ENCODE measurements at places on chromosomes 5 and 9.

DNA sequence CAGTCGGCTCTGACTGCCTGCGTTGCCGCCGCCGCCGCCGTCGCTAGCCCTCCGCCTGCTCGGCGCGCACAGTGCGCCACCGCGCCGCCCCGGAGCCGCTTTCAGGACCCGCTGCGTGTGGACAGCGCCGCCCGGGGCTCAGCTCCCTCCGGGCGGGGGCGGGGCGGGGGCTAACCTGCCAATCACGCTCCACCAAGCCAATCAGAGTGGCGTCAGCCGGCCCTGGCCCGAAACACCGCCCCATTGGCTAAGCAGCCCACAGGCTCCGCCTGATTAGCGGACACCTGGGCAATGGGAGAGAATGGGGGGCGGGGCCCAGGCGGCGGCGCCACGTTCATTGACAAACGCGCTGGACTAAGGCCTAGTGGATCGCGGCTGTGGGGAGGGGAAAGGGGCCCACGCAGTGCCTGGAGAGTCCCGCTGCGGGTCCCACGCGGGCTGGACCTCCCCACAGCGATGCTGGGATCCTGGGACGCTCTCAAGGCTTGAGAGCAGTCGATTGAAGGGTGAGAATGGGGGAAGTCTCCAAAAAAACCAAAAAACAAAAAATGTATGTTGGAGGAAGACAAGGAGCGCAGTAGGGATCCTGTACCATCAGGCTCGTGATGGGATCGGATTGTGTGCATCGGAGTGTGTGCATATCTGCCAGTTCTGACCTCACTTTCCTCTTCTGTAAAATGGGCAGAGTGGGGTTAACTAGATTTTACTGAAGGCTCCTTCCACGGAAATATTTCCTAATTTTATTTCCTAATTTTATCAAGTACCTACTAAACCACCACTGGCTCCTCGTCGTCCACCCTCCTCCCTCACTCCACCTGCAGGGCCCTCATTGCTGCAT, 6.3 kb downstream of the PAX5 start:
- no peak for DNase-seq

GRCh38 chr5:1226839-1227581, 1.8 kb downstream of the SLC6A18 start:
- DNase-seq = no peak

DNA sequence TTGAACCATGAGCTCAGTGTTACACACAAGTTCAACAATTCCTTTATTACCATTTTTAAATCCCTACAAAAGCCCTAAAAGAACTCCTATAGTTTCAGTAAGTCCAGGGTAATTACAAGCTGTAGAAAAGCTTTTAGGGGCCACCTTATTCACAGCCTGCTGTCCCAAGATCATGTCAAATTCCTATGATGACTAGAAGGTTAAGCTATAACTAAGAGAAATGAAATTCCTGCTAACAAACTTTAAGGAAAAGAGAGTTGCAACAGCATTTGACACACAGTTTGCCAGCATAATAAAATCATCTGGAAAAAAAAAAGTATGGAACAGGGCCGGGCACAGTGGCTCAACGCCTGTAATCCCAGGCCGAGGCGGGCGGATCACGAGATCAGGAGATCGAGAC, 31.5 kb downstream of the TMEM245 start:
- no peak for DNase-seq

GRCh38 chr9:136036848-136037247, 58.2 kb downstream of the NACC2 start:
- no peak for DNase-seq

DNA sequence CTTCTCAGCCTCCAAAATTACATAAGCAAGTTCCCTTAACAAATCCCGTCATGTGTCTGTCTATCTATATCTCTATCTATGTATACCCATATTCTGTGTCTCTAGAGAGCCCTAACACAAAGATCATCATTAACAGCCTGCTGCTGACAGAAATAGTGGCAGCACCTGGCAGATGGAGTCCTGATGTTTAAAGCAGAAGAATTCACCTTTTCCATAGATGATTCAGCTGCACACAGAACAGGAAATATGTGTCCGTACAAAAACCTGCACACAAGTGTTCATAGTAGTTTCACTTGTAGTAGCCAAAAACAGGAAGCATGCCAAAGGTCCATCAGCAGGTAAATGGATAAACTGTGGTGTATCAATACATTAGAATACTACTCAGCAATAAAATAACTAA, 45.0 kb upstream of the ACO1 start:
- DNase-seq = no peak

DNA sequence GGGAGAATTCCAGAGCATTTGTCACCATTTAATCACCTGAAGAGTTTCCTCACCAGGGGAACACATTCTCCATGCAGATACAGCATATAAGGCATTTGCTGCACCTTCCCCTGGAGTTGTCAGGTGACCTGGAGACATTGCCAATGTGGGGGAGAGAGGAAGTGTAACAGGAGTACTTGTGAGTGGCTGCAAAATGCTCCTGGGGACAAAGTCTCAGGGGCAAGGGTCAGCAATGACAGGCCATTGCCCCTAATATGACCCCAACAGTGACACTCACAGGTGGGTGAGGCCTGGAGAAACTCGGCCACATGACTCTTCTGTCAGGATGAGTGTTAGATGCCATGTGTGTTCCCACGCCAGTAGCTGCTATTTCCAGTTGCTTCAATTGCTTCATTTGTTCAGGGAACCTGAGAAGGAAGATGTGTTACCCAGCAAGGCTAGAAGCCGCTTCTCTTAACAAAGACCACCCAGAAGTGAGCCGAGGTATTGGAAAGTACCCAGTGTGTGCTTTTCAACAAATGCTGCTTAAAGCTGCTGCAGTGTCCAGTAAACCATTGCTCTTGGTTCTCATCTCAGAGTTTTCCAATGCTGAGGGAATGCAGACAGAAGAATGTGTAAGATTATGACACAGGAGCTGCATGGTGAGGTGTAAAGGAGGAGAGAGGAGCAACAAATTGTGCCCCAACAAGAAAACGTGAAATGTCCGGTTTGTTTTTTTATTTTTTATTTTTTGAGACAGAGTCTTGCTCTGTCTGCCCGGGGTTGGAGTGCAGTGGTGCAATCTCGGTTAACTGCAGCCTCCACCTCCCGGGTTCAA, 128.2 kb upstream of the SLC44A1 start:
- no peak for DNase-seq

DNA sequence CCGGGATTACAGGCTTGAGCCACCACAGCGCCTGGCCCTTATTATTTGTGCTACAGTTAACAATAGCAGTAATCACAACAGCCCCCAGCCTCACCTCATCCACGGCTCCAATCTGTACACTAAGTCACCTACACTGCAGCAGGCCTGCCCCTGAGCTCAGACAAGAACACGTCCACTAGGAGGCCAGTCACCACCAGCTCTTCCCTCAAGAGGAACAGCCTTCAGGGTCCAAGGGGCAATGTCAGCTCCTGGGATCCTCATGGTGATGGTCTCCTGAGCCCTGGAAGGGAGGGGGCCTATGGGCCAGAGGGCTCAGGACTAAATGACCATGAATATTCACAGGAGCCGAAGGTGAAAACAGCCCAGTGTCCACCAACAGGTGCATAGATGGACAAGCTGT, 67.7 kb downstream of the VAV2 start:
- DNase-seq = no peak

GRCh38 chr5:116507941-116508655, 66.5 kb downstream of the SEMA6A start:
- no peak for DNase-seq

GRCh38 chr5:96660971-96661854, 963 bp upstream of the CAST start:
- no peak for DNase-seq

GRCh38 chr9:35972093-35972492, 14.1 kb upstream of the OR2S2 start:
- no peak for DNase-seq

DNA sequence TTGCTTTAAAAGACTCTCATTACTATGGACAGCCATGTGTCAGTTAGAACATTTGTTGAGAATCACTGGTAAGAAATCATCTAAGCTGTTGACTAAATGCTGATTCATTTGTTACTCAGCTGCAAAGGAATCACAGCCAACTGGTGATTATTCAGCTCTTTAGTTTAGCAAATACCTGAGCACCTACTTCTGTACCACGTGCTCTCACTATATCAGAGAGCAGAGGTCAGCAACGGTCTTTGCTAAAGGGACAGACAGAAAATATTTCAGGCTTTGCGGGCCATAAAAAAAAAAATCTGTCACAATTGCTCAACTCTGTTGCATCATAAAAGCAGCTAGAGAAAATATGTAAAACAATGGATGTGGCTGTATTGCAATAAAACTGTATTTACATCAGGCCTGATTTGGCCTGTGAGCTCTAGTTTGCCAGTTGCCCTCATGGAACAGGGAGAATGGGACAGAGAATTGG, 377.6 kb downstream of the DNAH5 start:
- DNase-seq = peak; percentile 23

- no peak for DNase-seq
These were observed 170.4 kb upstream of the COX7C start for GRCh38 chr5:86447362-86447761.

DNA sequence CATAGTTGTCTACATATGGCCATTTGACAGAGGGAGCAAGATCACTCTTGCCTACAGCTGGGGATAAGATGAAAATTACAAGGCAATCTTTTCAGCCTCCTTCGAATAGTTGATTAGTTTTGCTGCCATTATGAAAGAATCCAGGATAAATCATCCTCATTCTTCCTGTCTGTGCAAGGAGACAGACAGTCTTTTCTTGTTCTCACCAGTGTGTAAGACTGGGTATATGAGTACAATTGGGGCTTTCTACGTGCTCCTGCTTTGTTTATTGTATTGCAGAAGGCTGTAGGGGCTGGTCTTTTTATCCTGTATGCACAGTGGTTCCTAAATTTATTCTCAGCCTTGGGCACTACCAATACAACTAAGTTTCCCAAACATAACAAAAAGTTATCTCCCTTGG, 76.8 kb downstream of the SPEF2 start:
- no peak for DNase-seq

GRCh38 chr5:97657239-97657638, 474.2 kb upstream of the RIOK2 start:
- no peak for DNase-seq

- no peak for DNase-seq
These were observed 48.1 kb upstream of the CLPTM1L start for GRCh38 chr5:1392801-1393565.

DNA sequence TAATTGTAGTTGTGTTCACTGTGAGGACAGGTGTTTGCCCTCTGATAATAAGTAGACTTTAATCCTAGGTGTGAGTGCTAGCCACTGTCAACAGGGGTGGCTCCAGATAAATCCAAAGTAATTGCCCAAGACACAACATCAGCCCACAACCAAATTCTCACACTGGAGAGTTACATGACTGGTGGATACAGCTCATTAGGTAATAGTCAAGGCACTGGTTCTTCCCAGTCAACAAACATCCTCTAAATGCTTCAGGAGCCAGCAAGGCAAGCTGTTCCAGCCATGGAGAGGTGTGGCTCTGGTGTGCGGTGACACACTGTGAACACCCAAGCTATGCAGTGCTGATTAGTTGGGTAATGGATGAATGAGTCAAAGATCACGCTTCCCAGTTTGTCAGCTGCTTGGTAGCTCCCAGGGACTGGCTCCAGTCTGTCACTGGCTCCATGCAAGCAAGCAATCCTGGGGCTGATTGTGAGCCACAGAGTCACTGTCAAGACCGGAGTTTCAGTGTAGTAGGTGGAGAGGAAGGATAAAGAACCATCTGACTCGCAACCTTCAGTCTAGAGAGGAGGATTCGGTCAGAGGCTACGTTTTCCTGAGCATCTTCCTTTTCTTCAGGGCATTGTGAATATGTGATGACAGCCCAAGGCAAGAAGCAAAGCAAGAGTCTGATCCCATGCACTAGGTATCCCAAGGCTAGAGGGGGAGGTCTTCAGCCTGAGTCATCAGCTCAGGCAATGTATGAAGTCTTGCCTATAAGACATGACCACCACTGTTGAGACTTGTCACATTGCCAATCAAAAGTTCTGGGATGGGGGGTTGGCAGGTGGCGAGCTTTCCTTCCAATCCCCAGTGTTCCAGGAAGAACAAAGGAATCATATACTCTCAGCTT, 63.1 kb downstream of the UGCG start:
- peak; percentile 89 for DNase-seq

DNA sequence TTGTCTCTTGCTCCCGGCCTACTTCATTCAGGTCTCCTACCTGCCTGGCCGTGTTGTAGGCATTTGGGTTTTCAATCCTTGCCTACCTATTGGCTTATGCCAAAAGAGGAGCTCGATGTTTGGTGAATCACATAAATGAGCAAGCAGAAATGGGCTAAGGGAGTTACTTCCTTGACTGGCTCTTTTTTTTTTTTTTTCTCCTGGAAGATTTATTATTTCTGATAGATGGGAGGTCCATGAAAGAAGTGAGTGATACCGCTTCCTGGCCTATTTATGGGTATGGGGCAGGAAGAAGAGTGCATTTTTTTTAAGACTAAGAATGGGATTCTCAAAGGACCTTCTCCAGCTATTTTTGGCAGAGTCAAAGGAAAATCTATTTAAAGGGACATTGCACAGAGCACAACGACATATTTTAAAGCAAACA, 294.1 kb downstream of the ARHGAP26 start:
- no peak for DNase-seq

DNA sequence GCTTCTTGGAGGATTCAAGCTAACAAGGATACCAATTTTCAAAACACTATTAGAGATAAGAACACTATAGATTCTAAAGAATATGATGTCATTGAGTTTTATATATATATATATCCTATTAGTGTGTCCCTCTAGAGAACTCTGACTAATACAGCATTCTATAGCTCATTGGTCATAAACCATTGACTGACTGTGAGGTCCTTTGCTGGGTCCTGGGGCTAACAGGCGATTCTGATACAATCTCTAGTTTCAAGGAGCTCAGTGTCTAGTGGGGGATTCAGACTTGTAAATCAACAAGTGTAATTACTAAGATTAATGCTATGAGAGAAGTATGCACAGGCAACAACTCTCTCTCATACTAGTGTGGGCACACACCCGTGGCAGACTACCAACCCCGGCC, 234.5 kb downstream of the DENND1A start:
- DNase-seq = no peak

GRCh38 chr5:173857234-173857633, 30.9 kb upstream of the CPEB4 start:
- no peak for DNase-seq

DNA sequence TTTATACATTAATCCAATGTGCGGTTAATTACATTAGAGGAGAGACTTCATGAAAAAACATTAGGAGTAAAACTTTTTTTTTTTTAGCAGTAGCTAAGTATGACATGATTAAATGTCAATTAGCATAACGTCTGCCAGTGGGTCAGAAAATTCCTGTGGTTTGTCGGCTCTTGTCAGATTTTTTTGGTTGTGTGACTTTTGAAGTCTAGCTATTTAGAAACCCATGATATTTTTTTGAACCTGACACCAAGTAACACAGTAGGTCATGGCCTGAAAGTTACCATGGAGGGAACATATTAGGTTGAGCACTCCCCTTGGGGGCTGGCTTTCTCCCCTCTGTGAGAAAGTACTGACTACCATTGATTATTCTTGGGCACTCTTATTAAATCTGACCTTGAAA, 84.8 kb upstream of the ALDH1A1 start:
- DNase-seq = no peak

DNA sequence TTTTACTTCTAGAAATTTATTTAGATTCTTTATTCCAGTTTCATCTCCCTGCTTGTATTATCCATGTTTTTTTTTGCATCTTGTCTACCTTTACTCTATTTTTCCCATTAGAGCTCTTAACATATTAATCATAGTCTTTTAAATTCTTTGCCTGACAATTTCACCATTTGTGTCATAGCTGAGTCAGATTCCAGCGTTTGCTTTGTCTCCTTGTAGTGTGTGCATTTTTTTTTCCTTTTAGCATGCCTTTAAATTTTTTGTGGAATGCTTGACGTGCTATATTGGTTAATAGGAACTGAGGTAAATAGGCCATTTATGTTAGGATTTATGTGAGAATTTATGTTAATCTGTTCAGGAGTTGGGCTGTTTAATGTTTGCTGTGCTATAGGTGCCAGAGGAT, 41.8 kb upstream of the NFIL3 start:
- peak; percentile 50 for DNase-seq

Measured in AG04449 (cell line).